ENCODE measurements at places on chromosomes 1 and 21. TPM values are rescaled to one million over a fixed set of nuclear protein-coding genes. Genes with fewer than 3 reads are reported as not detected.

TNFRSF9 gene
- polyA plus RNA-seq = not detected

SDC3 gene
- 7.0 TPM for polyA plus RNA-seq

RGSL1 gene
- not detected for polyA plus RNA-seq

C1orf226 gene
- 9.4 TPM for polyA plus RNA-seq

LMOD1 gene
- 0.77 TPM for polyA plus RNA-seq

SLC9C2 gene
- not detected for polyA plus RNA-seq

MR1 gene
- polyA plus RNA-seq = 0.09 TPM

APP gene
- 365 TPM for polyA plus RNA-seq

GNAT2 gene
- 0.14 TPM for polyA plus RNA-seq

RBM11 gene
- polyA plus RNA-seq = 10.1 TPM

CLIC6 gene
- 0.42 TPM for polyA plus RNA-seq

TBX19 gene
- 1.8 TPM for polyA plus RNA-seq

ABCG1 gene
- polyA plus RNA-seq = 2.1 TPM

CHIA gene
- not detected for polyA plus RNA-seq

ARMH1 gene
- 0.85 TPM for polyA plus RNA-seq

MTARC2 gene
- 8.5 TPM for polyA plus RNA-seq

MCOLN3 gene
- 4.9 TPM for polyA plus RNA-seq

KRTAP26-1 gene
- polyA plus RNA-seq = not detected

NBPF10 gene
- polyA plus RNA-seq = 0.20 TPM

SMG5 gene
- 32.7 TPM for polyA plus RNA-seq

TNNI3K gene
- polyA plus RNA-seq = 0.41 TPM

IFI44L gene
- not detected for polyA plus RNA-seq

OR6K6 gene
- not detected for polyA plus RNA-seq

KRTAP19-3 gene
- not detected for polyA plus RNA-seq

GSTM5 gene
- polyA plus RNA-seq = 0.89 TPM

ARTN gene
- 17.4 TPM for polyA plus RNA-seq

S100A12 gene
- polyA plus RNA-seq = not detected

SLC45A1 gene
- polyA plus RNA-seq = 1.6 TPM

HSPA6 gene
- polyA plus RNA-seq = 0.05 TPM

FASLG gene
- not detected for polyA plus RNA-seq

ERICH3 gene
- polyA plus RNA-seq = not detected

FCER1G gene
- polyA plus RNA-seq = 1.6 TPM

KDF1 gene
- 44.3 TPM for polyA plus RNA-seq

FYB2 gene
- 0.08 TPM for polyA plus RNA-seq

TMPRSS3 gene
- 0.38 TPM for polyA plus RNA-seq

LCK gene
- polyA plus RNA-seq = 99.2 TPM

PADI2 gene
- polyA plus RNA-seq = 2.5 TPM

BARHL2 gene
- polyA plus RNA-seq = not detected

BTBD19 gene
- 1.1 TPM for polyA plus RNA-seq

ESPN gene
- 13.4 TPM for polyA plus RNA-seq

LCA5L gene
- polyA plus RNA-seq = 0.20 TPM

BACH1 gene
- polyA plus RNA-seq = 6.0 TPM

RNU11 gene
- polyA plus RNA-seq = not detected

IVL gene
- polyA plus RNA-seq = not detected

LHX8 gene
- polyA plus RNA-seq = 0.50 TPM

TNFRSF25 gene
- 26.1 TPM for polyA plus RNA-seq

TRIM17 gene
- polyA plus RNA-seq = 1.1 TPM

Data from H1 (cell line).